Activated CD8-positive, alpha-beta memory T cell treated with anti-CD3 and anti-CD28 coated beads for 1 hour (primary cell): ENCODE measurements at places on chromosomes 16 and 17.

GRCh38 chr17:42886283-42887176 is 14.1 kb upstream of the G6PC1 start:
- no peak for DNase-seq

DNA sequence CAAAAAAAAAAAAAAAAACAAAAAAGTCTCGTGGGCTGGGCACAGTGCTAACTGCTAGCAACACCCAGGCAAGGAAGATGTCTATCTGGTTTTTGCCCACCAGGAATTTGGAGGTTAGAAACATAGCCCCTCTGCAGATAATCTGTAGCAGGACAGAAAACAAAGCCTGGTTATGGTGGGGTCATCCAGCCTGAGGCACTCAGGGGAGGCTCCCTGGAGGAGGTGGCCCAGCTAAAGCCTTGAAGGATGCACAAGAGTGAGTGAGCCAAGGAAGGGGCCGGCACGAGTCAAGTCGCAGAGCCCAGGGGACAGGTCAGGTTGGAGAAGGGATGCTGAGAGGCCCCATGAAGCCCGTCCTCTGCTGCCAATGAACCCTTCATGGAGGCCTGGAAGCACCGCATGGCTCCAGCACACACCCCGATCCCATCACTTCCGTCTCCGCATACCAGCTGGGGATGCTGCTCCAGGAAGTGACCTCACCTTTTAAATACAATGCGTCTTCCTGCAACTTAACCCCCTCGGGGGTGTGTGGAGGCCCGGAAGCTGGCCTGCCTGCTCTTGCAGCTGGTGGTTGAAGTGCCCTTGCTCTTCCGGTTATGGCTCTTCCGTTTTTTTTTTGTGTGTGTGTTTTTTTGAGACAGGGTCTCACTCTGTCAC is 86.5 kb downstream of the ENGASE start:
- DNase-seq = no peak

DNA sequence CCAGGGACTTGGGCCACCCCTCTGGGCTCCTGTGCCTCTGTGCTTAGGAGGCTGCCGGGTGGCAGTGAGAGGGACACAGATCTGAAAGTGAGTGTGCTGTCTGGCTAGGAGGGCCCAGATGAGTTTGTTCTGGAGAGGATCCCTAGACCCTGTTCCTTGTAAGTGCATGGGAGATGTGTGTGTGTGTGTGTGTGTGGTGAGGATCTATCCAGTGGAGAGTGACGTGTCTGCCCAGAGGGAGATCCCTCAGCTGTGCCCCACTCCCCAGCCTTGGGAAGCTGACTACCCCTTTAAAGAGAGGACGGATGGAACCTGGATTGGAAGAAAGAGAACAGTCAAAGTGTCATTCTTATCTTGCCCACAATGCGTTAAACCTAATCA is 25.5 kb upstream of the CDC42EP4 start:
- no peak for DNase-seq

- DNase-seq = no peak
Observed at GRCh38 chr16:55001931-55002330, 71.3 kb downstream of the IRX5 start.

DNA sequence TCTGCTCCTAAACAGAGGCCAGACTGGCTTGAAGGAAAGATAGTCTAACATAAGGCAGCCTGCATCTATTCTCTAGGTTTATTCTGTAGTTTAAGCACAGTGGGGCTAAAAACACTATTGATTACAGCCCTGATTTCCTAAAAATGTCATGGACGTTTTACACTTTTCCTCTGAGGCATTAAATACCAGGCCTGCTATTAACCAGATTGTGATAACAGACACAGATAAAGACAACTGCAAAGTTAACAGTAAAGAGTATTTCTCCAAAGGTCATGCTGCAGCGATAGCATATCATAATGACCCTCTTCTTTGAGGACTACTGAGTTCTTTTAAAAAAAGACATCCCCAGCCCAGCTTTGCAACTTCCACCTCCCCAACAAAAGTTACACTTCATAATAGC is 59.6 kb upstream of the MON1B start:
- DNase-seq = no peak

GRCh38 chr17:11953924-11954323 is 43.4 kb downstream of the ZNF18 start:
- DNase-seq = no peak

DNA sequence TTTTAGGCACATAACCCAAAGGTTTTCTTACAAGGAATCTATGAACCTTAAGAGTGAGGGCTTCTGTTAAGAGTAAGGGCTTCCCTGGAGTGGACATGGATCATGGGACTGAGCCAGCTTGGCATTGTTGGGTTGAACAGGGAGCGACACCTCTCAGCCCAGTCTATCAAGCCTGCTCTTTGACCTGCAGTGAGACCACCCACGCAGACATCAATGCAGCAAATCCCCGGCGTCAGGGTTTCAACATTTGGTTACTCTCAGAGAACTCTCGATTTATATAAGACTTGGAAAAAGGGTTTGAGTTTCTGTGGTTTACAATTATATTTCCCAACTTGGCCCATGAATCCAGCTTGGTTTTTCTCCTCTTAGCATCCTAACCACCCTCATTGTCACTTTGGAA is 299.9 kb downstream of the WWOX start:
- DNase-seq = no peak

GRCh38 chr17:28744972-28745785 is 1.4 kb downstream of the TRAF4 start:
- no peak for DNase-seq

DNA sequence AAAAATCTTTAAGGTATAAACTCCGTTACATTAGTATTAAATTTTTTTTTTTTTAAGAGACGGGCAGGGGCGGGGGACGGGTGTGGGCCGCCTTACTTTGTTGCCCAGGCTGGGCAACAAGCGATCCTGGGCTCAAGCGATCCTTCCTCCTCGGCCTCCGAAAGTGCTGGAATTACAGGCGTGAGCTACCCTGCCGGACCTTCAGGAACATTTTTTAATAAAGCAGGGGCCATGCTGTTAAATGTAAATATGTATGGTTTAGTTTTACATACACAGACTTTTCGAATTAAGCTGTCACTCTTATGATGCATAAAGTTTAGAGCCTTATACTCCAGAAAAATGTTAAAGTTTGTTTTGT is 2.4 kb downstream of the PPM1D start:
- no peak for DNase-seq

GRCh38 chr16:89565506-89566372 is 5.3 kb downstream of the RPL13 start:
- DNase-seq = no peak

GRCh38 chr16:84943620-84944019 is 67.7 kb downstream of the ZDHHC7 start:
- DNase-seq = no peak

GRCh38 chr16:86018071-86018470 is 119.1 kb downstream of the IRF8 start:
- no peak for DNase-seq

DNA sequence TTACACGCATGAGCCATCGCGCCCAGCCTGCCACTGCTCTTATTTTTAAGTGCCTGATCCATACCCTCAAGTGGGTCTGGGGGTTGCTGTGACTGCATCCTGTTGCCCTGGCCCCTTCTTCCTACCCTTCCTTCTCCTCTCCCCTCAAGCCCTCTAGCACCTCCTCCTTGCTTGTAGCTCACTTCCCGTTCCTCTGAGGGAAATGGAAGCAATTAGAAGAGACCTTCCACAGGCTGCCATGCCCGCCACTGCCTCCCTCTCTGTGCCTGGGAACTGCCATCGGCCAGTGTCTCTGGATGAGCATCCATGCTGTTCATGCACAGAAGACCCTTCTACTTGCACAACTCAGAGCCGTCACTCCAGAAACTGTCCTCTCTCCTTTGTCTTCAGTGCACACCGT is 10.6 kb upstream of the TFAP4 start:
- no peak for DNase-seq

DNA sequence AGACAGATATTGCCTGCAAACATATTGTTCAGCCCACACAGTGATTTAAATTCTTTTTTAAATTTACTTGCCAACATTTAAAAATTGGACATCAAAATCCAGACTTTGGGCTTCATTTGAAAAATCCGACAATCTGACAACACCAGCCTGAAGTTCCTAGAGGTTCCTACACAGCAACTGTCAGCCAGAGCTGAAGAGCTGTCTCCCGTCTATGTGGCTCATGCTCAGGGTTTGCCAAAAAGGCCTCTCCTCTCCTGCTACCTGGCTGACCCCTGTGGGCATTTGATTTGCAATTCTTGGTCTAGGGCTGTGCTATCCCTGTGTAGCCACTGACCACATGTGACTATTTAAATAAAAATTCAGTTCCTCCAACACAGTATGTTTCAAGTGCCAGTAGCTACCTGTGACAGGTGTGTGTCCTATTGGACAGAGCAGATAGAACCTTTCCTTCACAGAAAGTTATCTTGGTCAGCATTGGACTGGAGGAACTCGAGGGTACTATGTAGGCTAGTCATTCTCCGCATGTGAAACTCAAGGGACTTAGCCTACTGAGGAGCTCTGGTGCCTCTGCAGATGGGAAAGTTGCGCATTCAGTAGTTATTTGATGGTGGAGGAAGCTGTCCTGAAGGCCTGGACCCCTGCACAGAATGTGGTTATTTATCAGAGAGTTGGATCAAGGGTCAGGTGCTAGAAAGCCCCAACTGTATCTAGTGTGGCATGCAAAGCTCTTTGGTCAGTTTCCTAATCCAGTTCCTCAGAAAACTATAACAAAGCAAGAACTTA is 2.7 kb downstream of the LYRM1 start:
- no peak for DNase-seq

GRCh38 chr17:3966720-3967363 is 2.6 kb upstream of the ATP2A3 start:
- no peak for DNase-seq

DNA sequence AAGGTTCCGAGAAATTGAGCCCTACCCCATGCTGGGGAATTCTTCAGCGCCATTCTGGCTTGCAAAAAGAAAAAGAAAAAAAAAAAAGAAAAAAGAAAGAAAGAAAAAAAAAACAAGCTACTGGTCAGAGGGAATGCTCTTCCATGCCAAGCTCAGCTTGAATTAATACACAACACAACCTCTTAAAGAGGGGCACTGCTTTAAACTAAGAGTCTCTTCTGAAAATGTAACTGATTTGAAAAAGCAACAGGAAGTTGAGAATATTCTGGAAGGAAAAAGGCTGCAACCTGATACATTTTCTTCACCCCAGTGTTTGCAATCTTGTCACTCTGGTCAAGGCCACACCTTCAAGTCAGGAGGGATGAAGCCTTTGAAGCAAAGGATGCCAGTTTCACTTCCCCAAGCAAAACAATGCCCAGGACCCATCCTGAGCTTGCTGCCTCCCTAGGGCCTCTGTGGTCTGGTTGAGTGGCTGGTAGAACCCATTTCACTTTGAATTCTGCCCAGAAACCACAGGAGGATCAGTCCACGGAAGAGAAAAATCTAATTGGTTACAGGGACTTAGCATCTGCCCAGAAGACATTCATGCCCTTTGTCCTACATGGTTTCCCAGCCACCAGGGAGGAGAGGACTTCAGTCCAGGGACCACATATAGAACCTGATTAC is 389.7 kb downstream of the SOX9 start:
- no peak for DNase-seq

DNA sequence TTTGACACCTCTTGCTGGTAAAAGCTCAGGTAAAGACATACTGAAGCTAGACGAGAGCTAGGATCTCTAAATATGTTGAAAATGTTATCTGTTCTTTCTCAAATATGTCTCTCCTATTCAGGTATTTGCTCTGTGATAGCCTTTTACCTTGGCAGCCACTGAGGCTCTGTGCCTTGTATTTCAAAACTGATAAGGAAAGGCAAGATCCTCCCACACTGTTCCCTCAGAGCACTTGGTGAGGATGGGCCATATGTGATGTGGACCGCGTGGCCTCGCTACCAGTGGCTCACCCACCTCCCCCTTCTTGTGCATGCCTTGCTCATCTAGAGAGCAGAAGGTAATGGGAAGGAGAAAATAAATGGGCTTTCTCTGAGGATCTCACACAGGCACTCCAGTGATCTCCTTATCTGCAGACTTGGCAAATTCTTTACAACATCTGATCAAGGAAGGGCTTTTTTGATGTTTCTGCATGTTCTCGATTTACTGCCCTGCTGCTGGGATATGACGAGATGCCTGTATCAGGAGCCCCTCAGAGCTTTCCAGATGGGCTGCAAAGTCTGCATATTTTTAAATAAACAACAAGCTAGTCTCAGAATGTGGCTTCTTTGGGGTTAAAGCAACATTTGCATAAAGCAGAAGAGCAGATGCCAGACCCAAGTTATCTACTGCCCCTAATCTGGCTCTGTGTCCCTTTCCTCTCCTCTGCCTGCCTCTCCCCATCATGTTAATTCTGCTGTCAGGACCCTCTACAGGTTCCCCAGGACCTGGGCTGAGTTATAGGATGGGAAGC is 16.9 kb downstream of the HOXB1 start:
- DNase-seq = no peak

DNA sequence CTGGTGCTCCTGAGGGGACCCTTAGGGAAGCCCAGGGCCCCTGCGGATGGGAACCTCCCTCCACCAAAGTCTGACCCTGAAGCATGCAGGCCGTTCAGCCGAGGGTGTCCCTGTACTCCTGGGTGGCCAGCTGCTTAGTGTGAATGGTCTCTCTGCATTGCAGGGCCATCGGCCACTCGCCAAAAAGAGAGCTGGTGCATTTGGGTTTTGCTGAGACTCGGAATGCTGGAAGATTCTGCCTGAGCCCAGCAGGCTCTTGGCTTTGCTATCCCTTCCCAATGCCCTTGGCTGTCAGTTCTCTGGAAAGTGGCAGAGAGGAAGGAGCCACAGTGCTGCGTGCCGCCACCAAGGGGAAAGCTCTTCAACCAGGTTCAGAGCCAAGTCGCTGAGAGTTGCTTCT is 2.8 kb downstream of the MEOX1 start:
- no peak for DNase-seq

- DNase-seq = no peak
Observed at GRCh38 chr17:44496815-44497214, 6.4 kb downstream of the GPATCH8 start.

DNA sequence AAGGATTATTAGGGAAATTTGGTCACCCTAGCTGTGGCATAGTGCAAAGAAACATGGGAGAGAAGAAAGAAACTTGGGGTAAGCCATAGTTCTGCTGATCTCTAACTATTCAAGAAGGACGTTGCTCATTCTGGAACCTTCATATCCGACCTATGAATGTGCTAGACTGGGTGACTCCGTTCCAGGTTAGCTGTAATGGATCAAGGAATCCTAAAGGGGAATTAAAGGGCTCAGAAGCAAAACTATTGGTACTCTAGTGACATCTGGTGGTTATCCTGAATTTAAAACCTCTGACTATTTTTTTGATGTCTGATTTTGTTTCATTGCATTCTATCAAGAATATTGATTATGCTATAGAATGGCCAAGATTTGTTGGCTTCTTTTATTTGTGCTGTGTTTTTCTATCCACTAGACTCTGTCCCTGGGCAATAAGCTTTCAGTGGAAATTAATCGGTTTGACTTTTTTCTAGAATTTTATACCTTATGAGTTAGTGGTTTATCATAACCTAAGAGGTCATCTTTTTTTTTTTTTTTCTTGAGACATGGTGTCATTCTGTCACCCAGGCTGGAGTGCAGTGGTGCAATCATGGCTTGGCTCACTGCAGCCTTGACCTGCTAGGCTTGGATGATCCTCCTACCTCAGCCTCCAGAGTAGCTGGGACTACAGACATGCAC is 19.5 kb downstream of the PCTP start:
- DNase-seq = no peak
